Non-pigmented ciliary epithelial cell (primary cell): ENCODE measurements at places on chromosomes 3 and 15.

DNA sequence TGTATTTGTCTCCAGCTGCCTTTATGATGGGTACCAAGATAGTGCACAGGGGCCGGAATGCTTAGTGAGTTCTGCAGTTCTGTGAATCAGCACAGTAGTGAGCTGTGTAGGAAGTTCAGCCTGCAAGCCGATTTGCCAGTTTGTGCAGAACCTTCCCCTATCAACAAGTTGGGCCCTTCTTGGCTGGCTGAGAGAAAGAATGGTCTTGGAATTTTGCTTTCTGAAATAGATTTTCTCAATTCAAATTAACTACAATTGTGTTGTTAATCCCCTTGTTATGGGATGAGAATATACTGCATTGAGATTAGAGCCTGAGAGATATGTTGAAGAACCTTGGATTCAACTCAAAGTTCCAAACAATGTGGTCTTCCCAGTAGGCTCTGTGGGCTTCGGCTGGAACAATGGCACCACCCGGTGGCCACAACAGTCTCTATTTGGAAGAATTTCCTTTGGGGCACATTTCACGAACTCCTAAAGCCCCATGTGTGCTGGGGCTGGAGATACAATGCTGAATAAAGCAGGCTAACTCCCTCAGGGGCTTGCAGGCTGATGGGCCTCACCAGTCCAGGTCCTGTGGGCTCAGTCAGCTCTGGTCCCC, 59.1 kb downstream of the TRIM42 start:
- peak; percentile 10 for DNase-seq

- DNase-seq: peak; percentile 53
These were observed 80.8 kb downstream of the GHSR start for GRCh38 chr3:172367205-172368105.

DNA sequence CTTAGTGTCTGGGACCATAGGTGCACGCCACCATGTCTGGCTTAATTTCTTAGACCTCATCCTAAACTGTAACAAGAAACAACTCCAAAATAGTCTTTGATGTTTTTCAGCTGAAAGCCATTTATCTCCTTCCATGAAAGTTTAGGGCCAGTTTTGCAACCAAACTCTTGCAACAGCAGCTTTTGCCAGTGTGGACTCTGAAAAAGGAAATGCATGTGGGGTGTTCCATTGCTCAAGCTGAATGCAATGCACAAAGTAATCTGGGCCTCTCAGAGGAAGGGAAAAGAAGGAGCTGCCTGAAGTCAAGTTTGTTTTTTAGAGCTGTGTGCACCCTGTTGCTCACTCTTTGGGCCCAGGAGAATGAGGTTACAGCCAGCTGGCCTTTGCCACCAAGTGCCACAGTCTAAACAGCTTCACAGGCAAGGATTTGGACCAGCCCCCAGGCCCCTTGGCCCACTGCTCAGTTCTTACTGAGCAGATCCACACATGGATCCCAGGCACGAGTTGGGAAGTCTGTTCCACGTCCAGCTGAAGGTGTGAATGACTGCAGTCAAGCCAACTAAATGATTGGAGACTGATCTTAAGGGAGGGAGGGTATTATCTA, 212.3 kb upstream of the LRRFIP2 start:
- no peak for DNase-seq

- no peak for DNase-seq
These were observed 15.8 kb downstream of the EFCAB12 start for GRCh38 chr3:129412542-129413198.

- DNase-seq: no peak
These were observed 335.1 kb upstream of the ICE2 start for GRCh38 chr15:60814062-60814461.

DNA sequence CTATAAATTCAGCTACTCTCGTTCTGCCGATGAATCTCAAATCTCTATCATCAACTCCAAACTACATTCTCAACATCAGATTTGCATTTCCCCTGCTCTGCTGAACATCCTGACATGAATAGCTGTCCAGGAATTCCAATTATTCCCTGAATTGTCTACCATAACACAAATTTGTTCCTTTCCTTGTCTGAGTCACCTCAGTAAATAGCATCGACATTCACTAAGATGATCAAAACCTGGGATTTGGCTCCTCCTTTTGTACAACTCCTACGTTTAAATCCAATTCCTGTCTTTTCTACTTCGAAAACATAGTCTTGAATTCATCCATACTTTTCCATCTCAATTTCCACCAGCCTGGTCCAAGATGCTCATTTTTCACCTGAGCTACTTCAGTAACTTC, 107.0 kb downstream of the GREM1 start:
- DNase-seq: peak; percentile 94

DNA sequence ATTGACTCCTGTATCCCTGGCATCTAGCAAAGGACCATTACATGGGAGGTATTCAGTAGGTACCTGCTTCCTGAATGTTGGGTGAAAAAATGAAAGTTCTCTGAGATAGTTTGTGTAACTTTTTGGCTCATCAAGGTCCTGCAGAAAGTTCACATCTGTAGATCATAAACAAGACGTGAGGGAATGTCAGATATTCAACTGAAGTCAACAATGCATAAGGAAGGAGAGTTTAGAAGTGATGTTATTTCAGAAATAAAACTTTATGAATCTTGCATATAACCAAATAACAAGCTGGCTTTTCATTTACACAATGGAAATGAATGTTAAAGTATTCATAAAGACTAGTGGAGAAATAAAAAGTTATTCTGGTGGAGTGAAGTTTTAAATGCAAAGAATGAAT, 73.4 kb upstream of the RBMS3 start:
- no peak for DNase-seq

GRCh38 chr15:28955993-28956421, 70.2 kb downstream of the APBA2 start:
- DNase-seq: peak; percentile 76

- DNase-seq: no peak
These were observed 46.6 kb downstream of the CEP70 start for GRCh38 chr3:138547342-138547975.

DNA sequence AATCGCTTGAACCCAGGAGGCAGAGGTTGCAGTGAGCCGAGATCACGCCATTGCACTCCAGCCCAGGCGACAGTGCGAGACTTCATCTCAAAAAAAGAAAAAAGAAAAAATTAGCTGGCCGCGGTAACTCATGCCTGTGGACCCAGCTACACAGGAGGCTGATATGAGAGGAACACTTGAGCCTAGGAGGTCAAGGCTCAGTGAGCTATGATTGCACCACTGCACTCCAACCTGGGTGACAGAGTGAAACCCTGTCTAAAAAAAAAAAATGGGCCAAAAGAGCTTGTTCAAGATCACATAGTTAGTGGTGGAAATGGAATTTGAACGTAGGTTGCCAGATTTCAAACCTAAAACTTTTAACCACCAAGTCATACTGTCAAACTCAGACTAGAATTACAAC, 46.2 kb upstream of the PPP4R2 start:
- DNase-seq: no peak

DNA sequence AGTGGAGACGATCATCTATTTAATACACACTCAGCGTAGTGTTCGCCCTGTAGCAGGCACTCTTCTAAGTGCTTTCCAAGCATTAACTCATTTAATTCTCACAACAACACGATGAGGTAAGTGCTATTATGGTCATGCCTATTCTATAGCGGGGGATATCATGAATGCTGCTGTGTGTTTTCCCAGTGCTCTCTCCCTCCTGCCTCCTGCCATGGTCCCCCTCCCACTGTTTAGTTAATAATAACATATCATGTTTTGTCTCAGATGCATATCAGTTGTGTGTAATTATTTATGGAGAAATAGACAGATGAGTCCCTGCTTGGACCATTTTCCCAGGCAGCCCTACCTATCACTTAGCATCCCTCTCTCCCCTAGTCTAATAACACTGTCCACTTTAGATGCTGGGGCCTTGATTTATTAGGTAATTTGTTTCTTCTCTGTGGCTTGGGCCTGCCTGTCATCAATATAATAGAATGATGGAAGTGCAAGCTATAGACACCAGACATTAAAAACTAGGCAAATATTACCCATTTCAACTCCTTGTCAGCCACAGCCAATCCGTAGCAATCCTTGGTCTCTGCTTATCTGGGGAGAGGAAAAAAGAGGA, 122.9 kb upstream of the TLE3 start:
- DNase-seq: no peak

- DNase-seq: no peak
These were observed 15.1 kb downstream of the CXCR6 start for GRCh38 chr3:45958321-45958791.

DNA sequence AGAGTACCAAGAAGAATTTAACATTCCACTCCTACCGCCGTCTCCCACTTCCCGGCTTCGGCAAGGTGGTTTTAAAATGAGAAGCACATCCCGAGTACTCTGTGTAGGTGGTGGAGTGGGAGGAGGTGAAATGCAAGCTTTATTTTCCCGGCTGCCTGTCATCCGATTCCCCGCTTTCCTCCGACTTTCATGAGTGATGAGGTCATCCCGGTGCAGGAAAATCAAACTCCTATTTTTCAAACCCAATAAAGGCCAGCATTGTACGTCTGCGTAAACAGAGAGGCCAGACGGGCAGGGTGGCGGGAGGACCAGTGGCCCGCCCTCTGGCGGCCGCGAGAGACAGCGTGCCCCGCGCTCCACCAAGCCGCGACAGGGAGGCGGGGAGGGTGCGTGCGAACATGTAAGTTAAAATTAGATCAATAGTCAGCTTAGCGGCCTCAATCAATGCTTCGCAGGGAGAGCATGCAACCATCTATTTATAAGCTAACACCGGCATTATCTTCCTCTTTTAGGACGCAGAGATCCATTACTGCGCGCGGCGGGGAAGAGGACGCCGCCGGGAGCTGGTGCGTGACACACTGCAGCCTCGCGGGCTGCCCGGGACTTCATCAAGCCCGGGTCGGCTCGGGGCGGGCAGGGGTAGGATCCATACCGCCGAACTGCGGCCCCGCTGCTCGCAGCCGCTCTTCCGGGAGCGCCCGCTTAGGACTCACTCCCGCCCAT, 163.3 kb downstream of the CD47 start:
- no peak for DNase-seq

DNA sequence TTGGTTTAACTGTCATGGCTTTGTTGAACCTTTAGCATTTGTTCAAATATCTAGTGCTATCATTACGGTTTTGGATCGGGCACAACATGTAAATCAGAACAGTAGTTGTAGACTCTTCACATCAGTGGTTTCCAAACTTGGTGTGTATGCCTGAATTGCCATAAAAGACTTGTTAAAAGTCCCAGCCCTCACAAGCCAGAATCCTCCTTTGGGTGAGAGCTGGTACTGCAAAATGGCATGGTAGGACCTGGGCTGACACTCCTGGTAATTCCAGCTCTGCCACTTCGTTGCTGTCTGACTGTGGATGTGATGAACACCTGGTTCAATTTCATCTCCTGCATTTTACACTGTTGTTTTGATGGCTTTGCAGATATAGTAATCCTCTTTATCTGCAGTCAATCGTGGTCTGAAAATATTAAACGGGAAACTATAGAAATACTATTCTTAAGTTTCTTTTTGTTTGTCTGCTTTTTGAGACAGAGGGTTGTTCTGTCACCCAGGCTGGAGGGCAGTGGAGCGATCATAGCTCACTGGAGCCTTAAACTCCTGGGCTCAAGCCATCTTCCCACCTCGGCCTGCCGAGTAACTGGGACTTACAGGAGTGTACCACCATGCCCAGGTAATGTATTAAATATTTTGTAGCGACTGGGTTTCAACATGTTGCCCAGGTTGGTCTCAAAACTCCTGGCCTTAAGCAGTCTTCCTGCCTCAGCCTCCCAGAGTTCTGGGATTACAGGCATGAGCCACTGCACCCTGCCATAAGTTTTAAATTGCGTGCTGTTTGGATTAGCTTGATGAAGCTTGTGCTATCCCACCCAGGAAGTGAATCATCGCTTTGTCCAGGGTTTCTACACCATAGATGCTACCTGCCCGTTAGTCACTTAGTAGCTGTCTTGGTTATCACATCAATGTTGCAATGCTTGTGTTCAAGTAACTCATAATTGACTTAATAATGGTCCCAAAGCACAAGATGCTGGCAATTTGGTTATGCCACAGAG, 61.6 kb downstream of the RAB7A start:
- DNase-seq: no peak

DNA sequence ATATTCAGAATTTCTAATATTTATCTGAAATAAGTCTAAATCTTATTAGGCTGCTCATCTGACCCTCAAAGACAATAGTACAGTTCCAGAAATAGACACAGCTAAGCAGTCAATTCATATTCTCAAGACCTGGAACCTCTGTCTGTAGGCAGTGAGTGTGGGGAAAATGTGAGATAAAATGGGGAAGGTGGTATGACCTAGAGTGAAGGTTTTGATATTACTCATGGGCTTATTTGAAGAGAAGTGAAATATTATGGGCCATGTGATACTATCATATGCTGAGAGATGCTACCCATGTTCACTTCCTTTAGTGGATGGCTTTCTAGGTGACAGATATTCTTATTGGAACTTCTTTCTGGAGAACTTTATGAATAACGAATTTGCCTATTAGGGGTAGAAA, 33.5 kb downstream of the TGFBR2 start:
- no peak for DNase-seq

DNA sequence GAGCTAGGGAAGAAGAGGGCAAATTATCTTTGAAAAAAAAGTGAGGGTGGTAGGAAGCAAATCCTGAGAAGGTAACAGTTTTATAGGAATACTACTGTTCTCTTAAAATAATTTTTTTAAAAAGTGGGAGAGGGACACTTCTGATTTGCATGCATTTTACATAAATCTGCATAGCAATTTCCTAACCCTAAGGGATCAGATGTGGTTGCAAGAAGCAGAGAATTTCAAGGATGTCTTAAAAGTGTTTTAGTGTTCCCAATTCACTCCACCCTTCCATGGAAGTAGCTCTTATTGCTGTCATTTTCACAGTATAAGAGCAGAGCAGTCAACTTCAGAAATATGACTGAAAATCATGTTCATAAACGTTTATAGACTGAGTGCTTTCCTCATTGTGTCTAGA, 27.8 kb upstream of the RIOX2 start:
- DNase-seq: no peak

GRCh38 chr3:119238363-119238762, 2.3 kb downstream of the B4GALT4 start:
- no peak for DNase-seq

DNA sequence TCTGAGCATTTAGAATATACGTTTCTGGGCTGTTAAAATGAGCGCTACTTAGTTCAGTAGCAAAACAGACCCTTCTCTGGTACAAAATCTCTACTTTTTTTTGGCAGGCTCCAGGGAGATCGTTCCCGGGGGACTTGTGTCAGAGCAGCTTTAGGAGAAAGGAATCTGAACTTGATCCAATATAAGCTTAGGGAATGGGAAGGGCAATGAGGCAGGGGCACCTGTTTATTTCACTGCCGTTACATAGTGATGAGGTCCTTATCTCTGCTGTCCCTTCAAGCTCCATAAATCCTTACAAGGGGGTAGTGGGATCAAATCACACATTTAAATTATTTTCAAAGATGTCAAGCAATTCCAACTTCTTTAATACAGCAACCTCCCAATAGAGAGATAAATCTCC, 128.7 kb upstream of the BNIP2 start:
- no peak for DNase-seq

- DNase-seq: no peak
These were observed 189.6 kb downstream of the ARRDC4 start for GRCh38 chr15:98150084-98150483.

DNA sequence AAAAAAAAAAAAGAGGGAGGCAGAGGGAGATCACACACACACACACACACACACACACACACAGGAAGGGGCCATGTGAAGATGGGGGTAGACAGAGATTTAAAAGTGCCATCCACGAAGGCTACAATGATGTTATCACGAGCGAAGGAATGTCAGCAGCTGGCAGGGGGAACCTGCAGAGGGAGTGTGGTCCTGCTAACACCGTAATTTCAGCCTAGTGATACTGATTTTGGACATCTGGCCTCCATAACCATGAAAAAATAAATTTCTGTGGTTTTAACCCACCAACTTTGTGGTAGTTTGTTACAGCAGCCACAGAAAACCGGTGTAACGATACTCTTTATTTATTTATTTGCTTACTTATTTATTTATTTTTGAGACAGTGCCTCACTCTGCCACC, 76.0 kb downstream of the TMCO5A start:
- no peak for DNase-seq
